ENCODE measurements at places on chromosomes 3 and 15.

- DNase-seq, result peak; percentile 38
These were observed 36.4 kb downstream of the RYK start for GRCh38 chr3:134214239-134214638.

DNA sequence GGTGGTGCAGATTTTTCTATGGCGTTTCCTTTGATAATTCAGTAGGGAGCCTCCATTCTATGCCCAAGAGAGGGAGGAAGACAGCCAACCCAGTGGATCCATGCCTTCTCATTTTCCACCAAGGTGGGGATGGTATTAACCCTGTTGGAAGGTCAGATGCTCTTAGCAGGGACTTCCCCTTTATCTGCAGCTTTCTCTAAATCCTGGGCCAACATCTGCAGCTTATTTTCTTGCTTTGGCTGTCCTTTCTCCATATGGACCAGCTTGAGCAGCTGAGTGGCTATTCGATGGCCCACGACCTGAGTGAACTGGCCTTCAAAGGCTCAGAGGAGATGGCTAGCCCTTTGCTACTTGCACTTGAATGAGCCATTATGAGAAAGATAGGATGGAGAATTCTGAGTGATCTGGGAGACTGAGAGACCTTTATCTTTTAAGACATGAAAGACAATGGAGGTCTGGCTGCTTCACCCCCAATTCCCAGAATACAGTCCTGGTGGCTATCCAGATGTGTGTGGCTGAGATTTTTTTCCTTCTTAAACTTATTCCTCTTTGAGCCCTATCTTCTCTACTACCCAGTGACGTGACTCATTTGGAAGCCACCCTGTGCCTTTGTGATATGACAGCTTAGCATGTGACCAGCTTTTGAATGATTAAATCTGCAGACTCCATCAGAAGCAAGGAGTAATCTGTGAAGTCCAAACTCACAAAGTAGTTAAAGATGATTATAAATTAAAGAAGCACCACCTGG lies 39.6 kb upstream of the TRAK1 start:
- no peak for DNase-seq

DNA sequence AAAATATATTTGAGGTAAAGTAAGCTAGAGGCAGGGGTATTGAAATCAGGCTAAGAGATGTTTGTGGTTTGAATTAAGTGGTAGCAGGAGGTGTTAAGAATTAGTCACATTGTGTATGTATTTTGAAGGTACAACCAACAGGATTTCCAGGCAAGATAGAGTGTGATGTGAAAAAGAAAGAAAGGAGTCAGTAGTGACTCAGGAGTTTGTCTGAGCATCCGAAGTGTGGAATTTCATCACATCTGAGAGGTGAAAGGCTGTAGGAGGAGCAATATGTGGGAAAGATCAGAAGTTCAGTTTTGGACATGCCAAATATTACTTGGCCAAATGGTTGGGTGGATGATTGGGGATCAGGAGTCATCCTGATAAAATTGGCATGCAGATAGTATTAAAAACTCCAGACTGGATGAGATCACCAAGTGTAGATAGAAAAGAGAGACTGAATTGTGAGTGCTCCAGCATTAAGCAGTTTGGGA lies 32.1 kb upstream of the EBLN2 start:
- DNase-seq, result no peak

- peak; percentile 39 for DNase-seq
These were observed 19.5 kb downstream of the DNAJB11 start for GRCh38 chr3:186589856-186590579.

DNA sequence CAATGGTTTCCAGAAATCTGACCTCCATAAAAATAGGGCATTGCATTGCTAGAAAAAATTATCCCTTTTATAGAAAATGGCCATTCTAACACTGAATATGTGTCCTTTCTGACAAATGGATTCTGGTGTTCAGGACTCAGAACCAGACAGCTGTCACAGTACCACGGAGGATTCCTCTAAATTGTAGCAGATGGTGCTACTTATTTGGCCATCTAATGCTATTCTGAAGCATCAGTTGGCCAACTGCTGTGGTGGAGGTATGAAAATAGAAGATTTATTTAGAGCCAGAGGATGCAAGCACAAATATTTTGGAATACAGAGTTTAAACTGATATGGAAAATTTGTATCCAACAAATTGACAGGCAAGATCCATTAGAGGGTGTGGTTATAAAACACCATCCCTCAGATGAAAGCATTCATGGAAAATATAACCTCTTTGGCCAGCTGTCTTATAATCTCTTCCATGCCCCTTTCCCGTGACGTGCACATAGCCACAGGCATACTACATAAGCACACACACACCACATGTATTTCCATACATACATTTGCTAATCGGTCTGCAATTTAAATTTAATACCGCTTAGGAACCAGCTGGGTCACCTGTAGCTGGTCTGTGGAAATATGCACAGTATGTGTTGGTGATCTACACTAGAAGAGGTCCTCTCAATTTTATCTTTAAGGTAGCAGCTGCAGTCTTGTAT lies 302.7 kb upstream of the KCNMB2 start:
- no peak for DNase-seq

GRCh38 chr3:113291572-113291971 lies 80.2 kb downstream of the BOC start:
- DNase-seq, result no peak

DNA sequence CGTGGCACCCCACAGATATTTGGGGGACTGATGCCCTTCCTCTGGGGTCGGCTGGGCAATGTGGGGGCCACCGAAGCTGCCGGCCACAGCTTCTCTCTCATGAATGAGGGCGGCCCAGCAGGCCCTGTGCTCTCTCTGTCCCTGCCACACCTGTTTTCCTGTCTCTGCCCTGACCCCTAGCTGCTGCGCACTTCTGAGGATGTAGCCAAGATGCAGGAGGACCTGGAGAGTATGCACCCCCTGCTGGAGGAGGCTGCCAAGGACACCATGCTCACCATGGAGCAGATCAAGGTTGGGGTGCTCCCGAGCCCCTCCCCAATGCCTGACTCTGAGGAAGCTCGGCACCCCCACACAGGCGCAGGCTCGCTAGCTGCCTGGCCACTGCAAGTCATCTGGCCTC lies 59.7 kb downstream of the SEMA3G start:
- no peak for DNase-seq

DNA sequence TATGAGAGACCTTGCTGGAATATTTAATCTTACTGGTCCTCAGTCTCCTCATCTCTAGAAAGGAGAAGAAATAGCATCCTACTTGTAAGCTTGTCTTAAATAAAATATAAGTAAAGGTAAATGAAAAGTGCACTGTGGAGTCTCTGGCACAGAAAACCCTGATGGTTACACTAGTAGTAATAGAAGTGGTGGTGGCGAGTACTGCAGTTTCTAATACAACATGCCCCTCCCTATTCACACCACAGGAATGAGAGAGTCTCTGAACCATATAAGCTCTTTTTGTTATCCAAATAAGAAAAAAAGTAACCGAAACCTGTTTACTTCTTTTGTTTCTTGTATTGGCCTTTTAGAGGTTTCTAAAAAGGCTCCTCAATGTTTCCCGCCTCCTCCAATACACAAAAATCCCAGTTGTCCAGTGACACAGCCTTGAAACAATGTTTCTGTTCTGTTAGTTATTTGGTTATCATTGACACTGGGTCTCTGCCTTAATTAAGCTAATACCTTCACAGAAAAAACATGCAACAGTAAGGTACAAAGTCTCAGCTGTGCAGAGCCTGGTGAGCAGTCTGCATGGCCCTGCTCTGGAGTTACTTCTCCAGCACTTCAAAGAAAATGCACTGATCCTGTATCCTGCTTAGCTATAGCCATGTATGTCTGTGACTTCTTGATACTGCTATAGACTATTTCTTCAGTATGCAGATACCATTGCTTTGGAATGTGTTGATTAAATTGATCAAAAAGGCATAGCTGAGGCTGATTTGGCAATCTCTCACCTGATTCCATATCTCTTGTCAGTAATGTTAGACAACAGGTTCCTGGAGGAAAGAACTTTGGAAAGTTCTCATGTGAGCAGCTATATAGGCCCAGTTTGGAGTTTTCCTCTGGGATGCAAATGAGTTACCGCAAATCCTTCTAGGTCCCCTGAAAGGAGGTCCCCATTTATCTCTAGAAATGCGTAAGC lies 315.6 kb upstream of the IL12A start:
- no peak for DNase-seq

DNA sequence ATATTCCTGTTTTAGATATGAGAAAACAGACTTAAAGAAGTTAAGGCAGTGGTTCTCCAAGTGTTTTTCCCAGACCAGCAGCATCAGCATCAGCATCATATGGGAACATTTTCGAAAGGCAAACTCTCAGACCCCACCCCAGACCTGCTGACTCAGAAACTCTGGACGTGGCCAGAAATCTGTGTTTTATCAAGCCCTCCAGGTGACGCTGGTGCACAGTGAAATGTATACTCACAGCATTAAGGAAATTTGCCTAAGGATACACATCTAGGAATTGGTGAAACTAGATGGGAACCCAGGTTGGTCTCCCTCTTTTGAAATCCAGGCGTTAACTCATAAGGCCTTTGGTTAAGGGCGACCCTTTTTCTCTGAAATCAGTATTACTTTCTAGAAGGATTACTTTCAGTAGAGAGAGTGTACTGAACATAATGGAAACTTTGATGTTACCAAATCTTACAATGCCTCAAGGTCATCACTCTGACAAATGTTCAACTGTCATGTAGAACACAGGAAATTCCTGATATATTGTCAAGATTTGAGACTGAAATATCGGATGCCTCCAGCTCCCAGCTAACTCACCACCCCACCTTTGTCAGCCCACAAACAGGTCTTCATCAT lies 910.2 kb downstream of the ROBO1 start:
- DNase-seq, result no peak

DNA sequence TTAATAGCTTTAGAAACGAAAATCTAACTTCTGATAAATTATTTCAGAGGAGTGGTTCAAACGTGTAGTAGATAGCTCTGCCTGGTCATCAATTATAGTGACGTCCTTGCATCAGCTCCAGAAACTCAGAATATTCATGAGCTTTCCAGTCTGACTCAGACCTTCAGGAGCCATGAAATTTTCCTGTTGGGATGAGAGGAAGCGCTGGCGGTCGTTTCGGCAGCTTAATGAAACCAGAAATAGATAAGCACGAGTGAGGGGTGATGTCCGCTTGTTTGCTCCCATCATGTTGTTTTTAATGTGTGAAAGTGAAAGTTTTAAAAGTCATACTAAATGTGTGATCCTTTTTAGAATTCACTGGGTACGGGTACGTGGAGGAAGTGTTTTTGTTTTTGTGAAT lies 141.1 kb downstream of the PGPEP1L start:
- no peak for DNase-seq

GRCh38 chr3:120985242-120985641 lies 77.2 kb downstream of the STXBP5L start:
- no peak for DNase-seq

- DNase-seq, result peak; percentile 2
These were observed 103.6 kb upstream of the THSD4 start for GRCh38 chr15:71011503-71012155.

- no peak for DNase-seq
These were observed 158.1 kb downstream of the HCN4 start for GRCh38 chr15:73210630-73211029.
